ENCODE measurements at places on chromosomes 11 and 22.

GRCh38 chr11:66547662-66548009 is 933 bp downstream of the ACTN3 start:
- no peak for DNase-seq

- DNase-seq: no peak
Measured at GRCh38 chr22:31719850-31720471, 30.0 kb downstream of the PRR14L start.

DNA sequence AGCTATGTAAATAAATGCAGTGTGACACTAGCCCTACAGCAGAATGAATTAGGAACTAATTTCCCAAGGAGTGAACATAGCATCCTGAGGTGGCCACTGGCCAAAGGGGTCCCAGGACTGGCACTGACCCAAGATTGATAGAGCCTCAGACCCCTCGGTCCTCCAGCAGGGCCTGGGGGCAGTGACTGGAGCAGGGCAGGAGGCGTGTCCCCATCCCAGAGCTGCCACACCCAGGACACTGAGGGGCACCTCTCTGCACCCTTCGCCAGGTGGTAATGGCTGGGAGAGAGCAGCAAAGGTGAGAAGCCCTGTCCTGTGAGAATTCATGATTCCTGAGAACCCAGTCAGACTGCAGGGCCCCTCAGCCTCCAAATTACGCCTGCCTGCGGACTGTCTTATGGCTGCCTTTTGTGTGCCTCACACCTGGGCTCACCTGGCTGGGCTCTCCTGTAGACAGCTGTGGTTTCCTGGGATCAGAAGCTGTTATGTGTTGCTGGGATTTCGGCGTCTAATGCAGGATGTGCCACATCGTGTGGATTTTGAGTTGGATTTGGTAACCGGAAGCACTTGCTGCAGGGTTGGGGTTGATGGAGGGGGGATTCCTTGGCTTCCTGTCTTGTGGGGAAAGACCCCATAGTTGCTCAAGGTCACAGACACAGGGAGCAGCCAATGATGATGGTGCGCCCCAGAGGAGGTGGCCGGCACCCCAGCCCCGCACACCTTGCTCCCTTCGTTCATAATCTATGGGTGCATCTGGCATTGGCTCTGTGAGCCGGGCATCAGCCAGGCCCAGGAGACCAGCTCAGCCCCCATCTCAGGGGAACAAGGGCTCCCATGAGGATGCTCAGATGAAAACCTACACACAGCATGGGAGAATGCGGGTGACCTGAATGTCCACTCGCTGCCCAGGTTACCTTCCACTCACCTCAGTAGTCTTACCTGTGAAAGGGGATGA is 582.9 kb downstream of the BRD1 start:
- DNase-seq: no peak

GRCh38 chr22:46538814-46539160 is 1.4 kb upstream of the CELSR1 start:
- DNase-seq: peak; percentile 26

GRCh38 chr11:85813721-85814120 is 2.8 kb upstream of the SYTL2 start:
- DNase-seq: no peak
